Tibial nerve (tissue), 4 donors: ENCODE measurements at places on chromosomes 1 and 21. TPM values are rescaled to one million over a fixed set of nuclear protein-coding genes. Genes with fewer than 3 reads are reported as not detected.

DNA sequence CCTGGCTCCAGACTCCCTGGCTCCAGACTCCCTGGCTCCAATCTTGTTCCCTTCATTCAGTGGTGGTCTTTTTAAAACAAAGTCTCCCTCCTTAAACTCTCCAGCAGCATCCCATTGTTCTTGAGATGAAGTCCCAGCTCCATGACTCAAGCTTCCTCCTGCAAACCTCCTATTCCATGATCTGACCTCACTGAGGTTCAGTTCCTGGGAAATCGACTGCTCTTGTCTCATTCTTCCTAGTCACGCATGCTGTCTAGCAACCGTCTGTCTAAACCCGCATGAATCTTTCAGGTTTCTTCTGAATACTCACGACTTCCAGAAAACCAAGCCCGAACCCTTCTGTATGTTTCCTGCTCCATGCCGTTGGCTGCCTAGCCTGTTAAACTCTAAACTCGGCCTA is 91.9 kb downstream of the RAVER2 start:
- H3K27ac ChIP-seq = no peak overlapping the region
- H3K36me3 ChIP-seq = peaks cover 94% of the 10 kb centered on the region
- no peak for DNase-seq
- peaks cover 7% of the 10 kb centered on the region for H3K4me1 ChIP-seq
- no peaks in the 10 kb centered on the region for H3K27me3 ChIP-seq

DNA sequence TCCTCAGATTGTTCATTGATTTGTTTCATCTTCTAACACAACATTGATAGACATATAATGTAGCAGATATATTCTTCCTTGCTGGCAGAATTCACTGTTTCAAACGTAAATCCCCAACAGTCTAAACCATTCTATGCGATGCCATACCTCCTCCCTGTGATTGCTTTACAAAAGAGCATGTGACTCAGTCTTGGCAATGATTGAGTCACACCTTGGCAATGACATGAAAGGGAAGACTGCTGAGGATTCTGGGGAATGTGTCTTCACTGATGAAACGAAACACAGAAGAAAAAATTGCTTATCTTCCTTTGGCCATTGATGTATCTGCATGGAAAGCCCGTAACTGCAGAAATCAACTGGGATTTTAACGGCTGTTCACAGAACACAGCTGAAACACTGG is 409.6 kb upstream of the ZRANB2 start:
- no peak overlapping the region for H3K4me3 ChIP-seq
- DNase-seq = no peak
- H3K27me3 ChIP-seq = no peaks in the 10 kb centered on the region
- H3K4me1 ChIP-seq = no peaks in the 10 kb centered on the region
- no peaks in the 10 kb centered on the region for H3K36me3 ChIP-seq
- no peak overlapping the region for H3K27ac ChIP-seq

- H3K27ac ChIP-seq = no peak overlapping the region
- no peaks in the 10 kb centered on the region for H3K4me1 ChIP-seq
- H3K4me3 ChIP-seq = no peak overlapping the region
- H3K36me3 ChIP-seq = no peaks in the 10 kb centered on the region
- H3K27me3 ChIP-seq = no peaks in the 10 kb centered on the region
Observed at GRCh38 chr1:219495737-219496408, 117.0 kb downstream of the ZC3H11B start.

- no peak overlapping the region for H3K4me3 ChIP-seq
- no peaks in the 10 kb centered on the region for H3K4me1 ChIP-seq
- H3K36me3 ChIP-seq = no peaks in the 10 kb centered on the region
- peak overlapping the region; percentile 66 for H3K27ac ChIP-seq
Observed at GRCh38 chr1:29330856-29331255, 94.5 kb downstream of the PTPRU start.

- no peak overlapping the region for H3K4me3 ChIP-seq
- H3K27me3 ChIP-seq = no peaks in the 10 kb centered on the region
- peaks cover 10% of the 10 kb centered on the region for H3K4me1 ChIP-seq
- H3K36me3 ChIP-seq = no peaks in the 10 kb centered on the region
- peak overlapping the region; percentile 8 for H3K27ac ChIP-seq
Observed at GRCh38 chr1:99657213-99658030, 11.5 kb downstream of the PALMD start.

DNA sequence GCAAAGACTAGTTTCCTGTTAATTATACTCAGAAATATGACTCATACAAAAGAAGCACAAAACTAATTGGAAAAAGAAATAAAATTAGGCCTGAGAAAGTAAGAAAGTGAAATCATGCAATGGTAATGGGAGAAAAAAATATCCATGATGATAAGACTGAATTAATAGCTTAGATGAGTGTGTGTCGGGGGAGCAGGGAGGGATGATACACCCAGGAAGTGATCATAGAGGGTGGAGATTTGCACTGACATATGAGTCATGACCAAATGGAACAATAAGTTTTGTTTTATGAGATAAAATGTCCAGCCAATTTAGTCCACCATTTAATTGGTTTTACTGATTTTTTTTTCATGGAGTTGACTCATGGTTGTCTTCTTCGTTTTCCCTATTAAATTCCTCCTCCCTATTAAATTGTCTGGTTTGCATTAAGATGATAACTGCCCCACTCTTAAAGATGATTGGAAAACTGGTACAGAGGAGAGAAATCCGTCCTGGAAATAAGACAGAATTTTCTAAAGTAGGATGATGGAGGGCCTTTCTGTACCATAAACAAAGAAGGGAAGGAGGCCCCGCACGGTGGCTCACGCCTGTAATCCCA is 111.7 kb upstream of the KCNJ6 start:
- no peaks in the 10 kb centered on the region for H3K27me3 ChIP-seq
- no peak for DNase-seq
- H3K4me3 ChIP-seq = no peak overlapping the region
- no peaks in the 10 kb centered on the region for H3K36me3 ChIP-seq
- H3K4me1 ChIP-seq = no peaks in the 10 kb centered on the region

DNA sequence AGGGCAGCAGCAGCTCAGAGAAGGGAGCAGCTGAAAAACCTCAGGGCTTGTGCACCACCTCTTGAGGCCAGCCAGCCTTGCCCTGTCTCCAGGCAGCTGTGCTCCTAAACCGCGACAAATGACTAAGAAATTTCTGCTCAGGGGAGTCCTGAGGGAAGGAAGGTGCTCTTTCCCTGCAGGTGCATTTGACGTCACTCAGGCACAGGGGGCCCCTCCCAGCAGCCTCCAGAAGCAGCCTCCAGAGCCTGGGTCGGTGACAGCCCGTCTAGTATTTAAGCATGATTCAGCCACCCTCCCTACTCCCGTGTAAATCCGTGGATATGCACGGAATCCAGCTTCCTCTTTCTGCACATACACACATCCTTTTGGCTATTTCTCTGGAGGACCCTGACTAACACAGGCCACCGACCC is 560.5 kb downstream of the KIF26B start:
- no peak overlapping the region for H3K27ac ChIP-seq
- H3K4me3 ChIP-seq = no peak overlapping the region
- no peak for DNase-seq
- H3K27me3 ChIP-seq = no peaks in the 10 kb centered on the region
- H3K4me1 ChIP-seq = no peaks in the 10 kb centered on the region

- H3K36me3 ChIP-seq = no peaks in the 10 kb centered on the region
- H3K27me3 ChIP-seq = no peaks in the 10 kb centered on the region
- no peaks in the 10 kb centered on the region for H3K4me1 ChIP-seq
- no peak overlapping the region for H3K4me3 ChIP-seq
- DNase-seq = no peak
- H3K27ac ChIP-seq = no peak overlapping the region
Observed at GRCh38 chr1:174079796-174080195, 57.6 kb upstream of the RC3H1 start.

GRCh38 chr1:109275706-109276345 is 7.1 kb downstream of the PSRC1 start:
- peak overlapping the region; percentile 74 for H3K27ac ChIP-seq
- H3K4me3 ChIP-seq = no peak overlapping the region
- no peaks in the 10 kb centered on the region for H3K27me3 ChIP-seq

DNA sequence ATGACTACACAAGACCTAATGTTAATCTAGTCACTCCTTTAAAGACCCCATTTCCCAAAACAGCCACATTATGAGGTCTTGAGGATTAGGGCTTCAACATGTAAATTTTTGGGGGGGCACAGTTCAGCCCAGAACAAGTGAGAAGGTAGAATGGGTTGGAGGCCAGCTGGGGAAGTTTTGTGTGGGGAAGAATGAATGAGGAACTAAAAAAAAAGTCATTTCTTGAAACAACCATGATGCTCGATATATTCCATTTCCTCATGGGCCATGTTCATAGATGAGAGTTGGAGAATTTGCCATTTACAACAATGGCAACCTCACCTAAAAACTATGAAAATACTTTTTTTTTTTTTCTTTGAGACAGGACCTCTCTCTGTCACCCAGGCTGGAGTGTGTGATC is 14.5 kb downstream of the NLRP3 start:
- no peaks in the 10 kb centered on the region for H3K4me1 ChIP-seq
- H3K36me3 ChIP-seq = no peaks in the 10 kb centered on the region
- H3K27ac ChIP-seq = no peak overlapping the region

- H3K27me3 ChIP-seq = no peaks in the 10 kb centered on the region
- H3K27ac ChIP-seq = no peak overlapping the region
- no peaks in the 10 kb centered on the region for H3K4me1 ChIP-seq
- H3K36me3 ChIP-seq = no peaks in the 10 kb centered on the region
- H3K4me3 ChIP-seq = no peak overlapping the region
Observed at GRCh38 chr1:62826901-62827300, 43.0 kb downstream of the ATG4C start.

GRCh38 chr1:156517748-156518147 is 17.2 kb upstream of the MEF2D start:
- H3K4me1 ChIP-seq = no peaks in the 10 kb centered on the region
- H3K4me3 ChIP-seq = no peak overlapping the region
- H3K36me3 ChIP-seq = no peaks in the 10 kb centered on the region
- no peak overlapping the region for H3K27ac ChIP-seq

DNA sequence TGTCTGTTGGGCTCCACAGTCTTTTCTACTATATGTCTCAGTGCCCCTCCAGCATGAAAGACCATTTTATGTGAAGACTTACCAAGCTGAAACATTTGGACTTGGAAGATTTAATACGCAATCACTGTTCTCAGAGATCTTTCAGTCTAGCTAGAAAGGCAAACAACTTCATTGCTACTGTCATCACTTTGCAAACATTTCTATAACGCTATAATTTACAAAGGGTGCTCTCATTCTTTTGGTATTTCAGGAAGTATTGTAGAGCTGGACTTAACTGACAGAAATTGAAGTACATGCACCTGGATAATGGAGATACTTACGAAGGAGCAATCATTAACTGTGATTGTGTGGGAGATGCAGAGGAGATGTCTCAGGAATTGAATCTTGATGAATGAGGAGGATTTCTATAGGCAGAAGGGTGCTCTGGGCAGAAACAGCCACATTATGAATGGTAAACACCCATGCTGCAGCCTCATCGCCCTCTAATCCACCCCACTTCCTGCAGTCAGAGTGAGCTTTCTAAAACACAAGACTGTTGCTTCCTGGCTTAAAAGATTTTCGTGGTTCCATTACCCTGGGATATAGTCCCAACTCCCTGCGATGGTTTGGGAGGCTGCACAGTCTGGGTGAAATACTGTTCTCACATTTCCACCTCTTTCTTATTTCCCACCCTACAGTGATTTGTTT is 75.1 kb upstream of the GNG12 start:
- no peak for DNase-seq
- no peaks in the 10 kb centered on the region for H3K27me3 ChIP-seq

GRCh38 chr1:187794561-187794960 is 965.8 kb downstream of the PLA2G4A start:
- no peak overlapping the region for H3K4me3 ChIP-seq
- H3K4me1 ChIP-seq = no peaks in the 10 kb centered on the region
- DNase-seq = no peak
- H3K27ac ChIP-seq = no peak overlapping the region
- no peaks in the 10 kb centered on the region for H3K36me3 ChIP-seq

DNA sequence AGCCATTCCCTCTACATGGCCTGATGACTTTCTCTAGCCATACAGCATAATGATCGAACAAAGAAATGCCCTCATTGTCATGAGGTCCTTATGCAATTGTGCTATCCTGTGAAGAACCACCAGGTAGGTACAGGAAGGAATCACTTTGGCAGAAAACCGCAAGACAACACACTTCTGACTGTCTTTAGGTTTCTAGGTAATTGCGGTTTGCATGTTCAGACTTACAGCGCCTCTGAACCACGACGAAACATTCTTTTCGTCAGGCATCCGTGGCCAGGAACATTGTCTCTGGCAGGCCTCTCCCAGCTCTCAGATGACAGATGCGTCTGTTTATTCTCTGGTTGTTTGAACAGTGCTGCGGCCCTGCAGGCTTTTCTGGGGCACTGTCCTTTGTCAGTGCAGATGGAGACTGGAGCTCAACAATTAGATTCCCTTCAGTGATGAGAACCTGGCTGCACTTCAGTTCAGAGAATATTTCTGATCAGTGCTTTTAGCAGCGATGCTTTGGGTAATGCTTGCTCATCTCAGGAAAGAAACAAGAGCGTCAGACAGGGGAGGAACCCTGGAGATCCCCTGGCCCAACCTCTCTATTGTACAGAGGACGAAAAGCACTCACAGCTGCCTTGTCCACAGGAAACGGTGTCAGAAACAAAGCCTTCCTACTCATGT is 63.4 kb downstream of the B3GALT5 start:
- DNase-seq = no peak
- H3K36me3 ChIP-seq = no peaks in the 10 kb centered on the region
- H3K27me3 ChIP-seq = no peaks in the 10 kb centered on the region
- no peaks in the 10 kb centered on the region for H3K4me1 ChIP-seq

DNA sequence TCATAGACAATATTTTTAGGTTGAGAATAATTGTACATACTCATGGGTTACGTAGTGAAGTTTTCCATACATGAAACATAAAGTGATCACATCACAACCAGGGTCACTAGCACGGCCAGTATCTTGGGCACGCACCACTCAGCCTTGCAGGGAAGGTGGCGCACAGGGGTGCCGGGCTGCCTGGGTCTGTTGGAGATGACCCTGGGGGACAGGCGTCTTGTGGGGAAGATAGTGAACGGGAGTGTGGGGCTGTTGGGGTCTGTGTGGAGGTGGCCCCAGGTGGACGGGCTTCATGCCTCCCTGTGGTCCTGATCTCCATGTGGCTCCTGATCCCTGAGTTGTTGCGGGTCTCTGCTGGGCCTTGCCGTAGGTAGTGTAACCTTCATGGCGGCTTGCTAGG is 38.3 kb upstream of the PRSS38 start:
- H3K27me3 ChIP-seq = no peaks in the 10 kb centered on the region
- no peak for DNase-seq
- no peak overlapping the region for H3K4me3 ChIP-seq
- H3K36me3 ChIP-seq = peaks cover 80% of the 10 kb centered on the region
- no peak overlapping the region for H3K27ac ChIP-seq

- no peaks in the 10 kb centered on the region for H3K4me1 ChIP-seq
- H3K27me3 ChIP-seq = no peaks in the 10 kb centered on the region
- no peak for DNase-seq
- H3K36me3 ChIP-seq = no peaks in the 10 kb centered on the region
- no peak overlapping the region for H3K27ac ChIP-seq
Observed at GRCh38 chr1:42914092-42914627, 44.5 kb downstream of the SLC2A1 start.

- no peak overlapping the region for H3K4me3 ChIP-seq
- peaks cover 3% of the 10 kb centered on the region for H3K27me3 ChIP-seq
- H3K27ac ChIP-seq = no peak overlapping the region
- no peaks in the 10 kb centered on the region for H3K4me1 ChIP-seq
- H3K36me3 ChIP-seq = no peaks in the 10 kb centered on the region
Observed at GRCh38 chr1:245578771-245579170, 424.0 kb downstream of the KIF26B start.

The TTC22 gene
- total RNA-seq = not detected

The RPTN gene
- not detected for total RNA-seq

The CFHR2 gene
- total RNA-seq = not detected

The FLVCR1 gene
- total RNA-seq = 13.6 TPM

The FABP3 gene
- total RNA-seq = 5.0 TPM

The EPHB2 gene
- 9.0 TPM for total RNA-seq

The PLA2G5 gene
- total RNA-seq = 0.87 TPM

The SYCP1 gene
- not detected for total RNA-seq

The CR1 gene
- total RNA-seq = 7.9 TPM
